ENCODE measurements at places on chromosomes 1 and 21. TPM values are rescaled to one million over a fixed set of nuclear protein-coding genes. Genes with fewer than 3 reads are reported as not detected.
A peak's percentile ranks its signal among the peaks of the same experiment; 100 is the strongest.

SPATA17 gene
- polyA plus RNA-seq: 0.17 TPM

- no peak overlapping the region for H3K4me3 ChIP-seq
- H3K27ac ChIP-seq: no peak overlapping the region
- DNase-seq: no peak
- peaks cover under 1% of the 10 kb centered on the region for H3K4me1 ChIP-seq
Measured at GRCh38 chr1:241762713-241763339, 85.2 kb upstream of the EXO1 start.

GRCh38 chr1:93635614-93636543, 45.8 kb downstream of the BCAR3 start:
- no peaks in the 10 kb centered on the region for H3K27me3 ChIP-seq
- H3K4me1 ChIP-seq: peaks cover 16% of the 10 kb centered on the region
- H3K36me3 ChIP-seq: no peaks in the 10 kb centered on the region
- no peak for DNase-seq
- H3K27ac ChIP-seq: peak overlapping the region; percentile 79
- peak overlapping the region; percentile 12 for H3K4me3 ChIP-seq

DNA sequence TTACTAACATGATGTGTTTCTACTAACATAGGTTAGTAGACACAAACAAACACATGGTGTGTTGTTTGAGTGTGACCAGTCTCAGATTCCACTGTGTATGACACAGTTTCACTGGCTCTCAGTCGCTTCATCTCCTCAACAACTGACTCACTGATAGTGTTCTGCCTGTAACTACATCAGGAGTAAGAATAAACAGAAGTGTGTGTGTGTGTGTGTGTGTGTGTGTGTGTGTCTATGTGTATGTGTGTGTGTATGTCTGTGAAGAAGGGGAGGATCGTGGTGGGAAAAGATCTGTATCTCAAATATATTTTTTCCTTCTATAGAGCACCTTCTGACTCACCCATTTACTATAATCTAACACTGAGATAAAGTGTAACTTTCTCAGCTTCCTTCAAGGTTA, 391.0 kb downstream of the PTPRC start:
- no peak overlapping the region for H3K4me3 ChIP-seq
- DNase-seq: no peak
- H3K36me3 ChIP-seq: no peaks in the 10 kb centered on the region

GRCh38 chr1:7771823-7772299, 765 bp downstream of the VAMP3 start:
- no peaks in the 10 kb centered on the region for H3K36me3 ChIP-seq

GRCh38 chr1:24726741-24727140, 18.5 kb upstream of the CLIC4 start:
- H3K36me3 ChIP-seq: no peaks in the 10 kb centered on the region
- no peaks in the 10 kb centered on the region for H3K27me3 ChIP-seq
- H3K4me1 ChIP-seq: peaks cover 29% of the 10 kb centered on the region
- no peak overlapping the region for H3K4me3 ChIP-seq

- H3K36me3 ChIP-seq: no peaks in the 10 kb centered on the region
- H3K4me1 ChIP-seq: peaks cover 15% of the 10 kb centered on the region
- H3K27ac ChIP-seq: peak overlapping the region; percentile 73
- no peak for DNase-seq
- H3K4me3 ChIP-seq: peak overlapping the region; percentile 69
- H3K27me3 ChIP-seq: no peaks in the 10 kb centered on the region
Measured at GRCh38 chr1:8424539-8425116, 106.7 kb downstream of the SLC45A1 start.

DNA sequence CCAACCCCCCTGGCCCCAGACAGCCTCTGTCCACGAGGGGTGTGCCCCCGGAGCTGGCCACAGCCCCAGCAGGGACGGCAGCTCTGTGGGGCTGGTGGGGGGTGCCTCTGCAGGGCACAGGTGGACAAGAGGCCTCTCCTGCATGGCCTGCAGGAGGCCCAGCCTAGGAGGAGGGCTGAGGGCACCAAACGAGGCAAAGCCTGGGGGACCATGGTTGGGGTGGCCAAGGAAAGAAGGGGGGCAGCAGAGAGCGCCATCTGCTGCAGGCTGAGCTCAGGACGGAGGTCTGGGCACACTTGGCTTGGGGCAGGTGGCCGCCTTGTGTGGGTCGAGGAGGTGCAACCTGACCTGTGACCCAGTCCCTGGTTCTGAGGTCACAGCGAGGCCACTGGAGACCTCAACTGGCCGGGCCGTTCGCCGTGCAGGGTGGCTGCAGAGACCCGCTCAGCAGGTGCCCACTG, 27.3 kb downstream of the RRP1 start:
- no peak for DNase-seq
- H3K36me3 ChIP-seq: no peaks in the 10 kb centered on the region
- no peak overlapping the region for H3K27ac ChIP-seq
- no peaks in the 10 kb centered on the region for H3K27me3 ChIP-seq

GRCh38 chr21:38208118-38208517, 48.7 kb upstream of the KCNJ15 start:
- H3K27ac ChIP-seq: no peak overlapping the region
- H3K27me3 ChIP-seq: no peaks in the 10 kb centered on the region
- H3K4me1 ChIP-seq: no peaks in the 10 kb centered on the region
- no peak for DNase-seq
- no peak overlapping the region for H3K4me3 ChIP-seq
- no peaks in the 10 kb centered on the region for H3K36me3 ChIP-seq

- H3K36me3 ChIP-seq: no peaks in the 10 kb centered on the region
- H3K4me3 ChIP-seq: no peak overlapping the region
- no peak for DNase-seq
- H3K27me3 ChIP-seq: no peaks in the 10 kb centered on the region
Measured at GRCh38 chr21:15616864-15617574, 112.8 kb upstream of the USP25 start.

- H3K27me3 ChIP-seq: peaks cover 56% of the 10 kb centered on the region
- peaks cover 24% of the 10 kb centered on the region for H3K4me1 ChIP-seq
- no peak overlapping the region for H3K27ac ChIP-seq
- DNase-seq: peak; percentile 69
- H3K36me3 ChIP-seq: no peaks in the 10 kb centered on the region
Measured at GRCh38 chr1:46448109-46448911, 41.3 kb upstream of the DMBX1 start.

GRCh38 chr1:19130468-19130867, 79.6 kb downstream of the UBR4 start:
- H3K36me3 ChIP-seq: peaks cover 63% of the 10 kb centered on the region
- H3K27me3 ChIP-seq: no peaks in the 10 kb centered on the region
- no peaks in the 10 kb centered on the region for H3K4me1 ChIP-seq
- no peak overlapping the region for H3K4me3 ChIP-seq
- H3K27ac ChIP-seq: no peak overlapping the region
- DNase-seq: no peak

- no peaks in the 10 kb centered on the region for H3K36me3 ChIP-seq
- no peaks in the 10 kb centered on the region for H3K4me1 ChIP-seq
- H3K27me3 ChIP-seq: no peaks in the 10 kb centered on the region
- H3K27ac ChIP-seq: no peak overlapping the region
- H3K4me3 ChIP-seq: no peak overlapping the region
- DNase-seq: peak; percentile 35
Measured at GRCh38 chr1:22296701-22297591, 154.0 kb upstream of the WNT4 start.
